ENCODE measurements at places on chromosomes 11 and 22.

DNA sequence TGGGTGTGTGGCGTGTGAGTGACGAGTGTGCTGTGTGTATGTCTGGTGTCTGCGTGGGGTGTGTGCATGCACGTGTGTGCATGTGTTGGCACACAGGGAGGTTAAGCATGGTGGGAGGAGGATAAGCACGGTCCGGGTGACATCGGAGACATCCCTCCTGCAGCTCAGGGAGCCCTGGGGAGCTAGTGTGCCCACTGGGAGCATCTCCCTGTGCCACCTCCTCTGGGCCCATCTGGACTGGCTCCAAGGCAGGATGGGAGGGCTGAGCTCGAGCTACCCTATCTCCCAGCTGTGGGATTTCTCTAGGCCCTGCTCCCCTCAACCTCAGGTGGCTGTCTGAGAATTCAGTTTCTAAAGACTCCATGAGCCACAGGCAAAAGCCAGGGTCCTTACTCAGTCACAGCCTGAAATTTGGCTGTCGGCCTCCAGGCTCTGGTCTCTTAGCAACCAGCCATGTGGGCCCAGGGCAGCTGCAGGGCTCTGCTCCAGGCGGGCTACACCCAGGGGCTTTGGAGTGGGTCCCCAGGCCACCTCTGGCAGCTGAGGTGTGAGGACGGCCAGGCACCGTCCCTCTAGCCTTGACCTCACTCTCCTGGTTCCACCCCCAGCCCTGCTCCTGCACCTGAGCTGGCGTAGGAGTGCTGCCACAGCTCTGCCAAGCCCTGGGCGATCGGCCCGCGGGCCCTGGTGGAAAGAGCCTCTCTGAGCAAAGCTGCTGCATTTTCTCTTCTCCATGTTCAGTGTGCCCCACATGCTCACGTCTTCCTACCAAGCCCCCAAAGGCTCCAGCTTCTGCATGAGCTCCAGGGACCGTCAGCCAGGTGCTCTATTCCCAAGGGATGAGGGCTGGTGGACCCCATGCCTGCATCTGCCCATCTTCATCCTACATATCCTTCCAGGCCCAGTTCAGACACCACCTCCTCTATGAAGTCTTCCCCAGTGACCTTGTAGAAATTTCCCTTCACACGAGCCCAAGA lies 39.7 kb downstream of the RTL6 start:
- no peak for DNase-seq

GRCh38 chr11:83697518-83697917 lies 411.4 kb upstream of the CCDC90B start:
- no peak for DNase-seq

DNA sequence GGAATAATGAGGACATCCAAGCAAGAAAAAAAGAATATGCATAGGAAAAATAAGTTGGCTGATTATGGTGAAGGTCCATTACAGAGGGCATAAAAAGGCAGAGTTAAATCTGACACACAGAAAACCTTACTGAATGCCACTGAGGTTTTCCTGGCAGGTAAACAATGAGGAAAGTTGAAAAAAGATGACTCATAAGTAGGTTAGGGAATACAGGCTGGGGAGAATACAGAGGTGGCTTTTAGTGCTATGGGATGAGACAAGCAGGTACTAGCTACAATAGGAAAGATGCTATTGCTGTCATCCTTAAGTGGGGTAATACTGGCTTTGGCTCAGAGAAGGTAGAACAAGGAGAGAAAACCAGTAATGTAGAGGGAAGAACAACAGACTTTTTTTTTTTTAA lies 44.7 kb downstream of the CSTF3 start:
- DNase-seq: no peak

DNA sequence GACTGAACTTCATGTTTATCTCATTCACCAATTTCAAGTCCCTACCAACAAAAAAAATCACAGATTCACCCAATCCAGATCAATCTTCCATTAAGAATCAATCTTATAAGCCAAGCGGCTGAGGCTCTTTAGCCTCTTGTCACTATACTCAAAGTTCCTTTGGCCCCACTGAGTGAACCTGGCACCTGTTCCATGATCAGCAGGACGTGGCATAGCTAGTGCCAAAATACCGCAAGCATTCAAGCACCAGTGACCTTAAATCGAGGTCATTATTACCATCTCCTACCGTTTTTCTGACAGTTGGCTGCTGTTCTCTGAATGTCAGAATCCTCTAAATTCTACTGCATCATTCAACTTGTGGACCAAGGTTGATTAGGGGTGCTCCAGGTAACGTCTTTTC lies 141.2 kb downstream of the CADM1 start:
- DNase-seq: no peak

- no peak for DNase-seq
These were observed 189.8 kb downstream of the SNX19 start for GRCh38 chr11:130726234-130727037.

DNA sequence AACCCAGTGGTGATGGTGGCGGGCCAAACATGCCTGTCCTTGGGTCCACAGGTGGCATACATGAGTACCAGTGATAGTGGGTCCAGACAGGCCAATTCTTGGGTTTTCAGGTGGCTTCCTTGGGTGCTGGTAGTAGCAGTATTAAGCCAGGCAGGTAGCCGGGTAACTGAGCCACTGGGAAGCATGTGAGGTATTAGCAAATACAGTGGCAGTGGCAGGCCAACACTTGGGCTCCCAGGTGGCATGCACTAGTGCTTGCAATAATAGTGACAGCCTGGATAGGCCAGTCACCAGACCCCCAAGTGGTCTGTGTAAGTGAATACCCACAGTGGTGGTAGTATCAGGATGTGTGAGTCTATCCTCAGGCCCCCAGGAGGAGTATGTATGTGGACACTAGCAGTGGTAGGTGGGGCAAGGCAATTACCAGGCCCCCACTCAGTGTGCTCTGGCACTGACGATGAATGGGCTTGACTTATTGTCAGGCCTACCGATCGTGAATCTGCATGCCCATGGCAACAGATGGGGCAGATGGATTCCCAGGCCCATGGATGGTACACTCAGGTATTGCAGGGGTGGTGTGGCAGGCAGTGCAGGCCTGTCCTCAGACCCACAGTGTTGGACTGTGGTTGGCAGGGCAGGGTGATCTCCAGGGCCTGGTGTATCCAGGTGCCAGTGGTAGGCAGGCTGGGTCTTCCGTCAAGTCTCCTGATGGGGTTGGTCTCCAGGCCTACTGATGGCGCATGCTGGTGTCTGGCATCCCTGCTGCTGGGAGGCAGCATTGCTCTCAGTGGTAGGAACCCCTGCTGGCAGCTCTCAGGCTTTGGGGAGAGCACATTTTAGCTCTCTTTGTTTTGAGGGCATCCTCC lies 840.7 kb downstream of the FAM181B start:
- no peak for DNase-seq

GRCh38 chr11:43989162-43989981 lies 46.9 kb downstream of the C11orf96 start:
- DNase-seq: no peak

DNA sequence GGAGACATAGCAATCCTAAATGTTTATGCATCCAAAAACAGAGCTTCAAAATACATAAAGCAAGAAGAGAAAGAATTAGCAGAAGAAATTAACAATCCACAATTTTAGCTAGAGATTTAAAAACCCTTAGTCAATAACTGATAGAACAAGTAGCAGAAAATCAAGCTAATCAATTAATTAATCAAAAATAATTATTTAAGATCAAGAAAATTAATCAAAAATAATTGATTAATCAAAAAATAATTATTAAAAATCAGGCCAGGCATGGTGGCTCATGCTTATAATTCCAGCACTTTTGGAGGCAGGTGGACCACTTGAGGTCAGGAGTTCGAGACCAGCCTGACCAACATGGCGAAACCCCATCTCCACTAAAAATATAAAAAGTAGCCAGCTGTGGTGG lies 29.2 kb downstream of the C11orf24 start:
- no peak for DNase-seq

DNA sequence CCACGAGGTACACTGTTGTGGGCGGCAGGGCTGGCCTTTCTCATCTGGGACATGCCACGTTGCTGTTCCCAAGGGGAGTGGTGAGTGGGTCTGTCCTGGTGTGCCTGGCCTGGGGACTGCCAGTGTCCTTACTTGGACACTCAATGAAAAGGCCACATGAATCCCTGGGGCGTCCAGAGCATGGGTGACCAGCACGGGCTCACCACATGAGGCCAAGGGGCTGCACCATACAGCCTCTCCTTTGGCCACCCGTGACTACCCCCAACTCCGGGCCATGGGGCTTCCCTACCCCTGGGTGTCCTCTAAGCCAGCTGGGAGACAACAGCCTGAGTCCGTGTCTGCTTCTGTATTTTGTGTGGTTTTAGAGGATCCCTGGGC lies 20.2 kb upstream of the TXNRD2 start:
- DNase-seq: no peak

- DNase-seq: no peak
These were observed 647 bp downstream of the SWAP70 start for GRCh38 chr11:9664276-9665171.

DNA sequence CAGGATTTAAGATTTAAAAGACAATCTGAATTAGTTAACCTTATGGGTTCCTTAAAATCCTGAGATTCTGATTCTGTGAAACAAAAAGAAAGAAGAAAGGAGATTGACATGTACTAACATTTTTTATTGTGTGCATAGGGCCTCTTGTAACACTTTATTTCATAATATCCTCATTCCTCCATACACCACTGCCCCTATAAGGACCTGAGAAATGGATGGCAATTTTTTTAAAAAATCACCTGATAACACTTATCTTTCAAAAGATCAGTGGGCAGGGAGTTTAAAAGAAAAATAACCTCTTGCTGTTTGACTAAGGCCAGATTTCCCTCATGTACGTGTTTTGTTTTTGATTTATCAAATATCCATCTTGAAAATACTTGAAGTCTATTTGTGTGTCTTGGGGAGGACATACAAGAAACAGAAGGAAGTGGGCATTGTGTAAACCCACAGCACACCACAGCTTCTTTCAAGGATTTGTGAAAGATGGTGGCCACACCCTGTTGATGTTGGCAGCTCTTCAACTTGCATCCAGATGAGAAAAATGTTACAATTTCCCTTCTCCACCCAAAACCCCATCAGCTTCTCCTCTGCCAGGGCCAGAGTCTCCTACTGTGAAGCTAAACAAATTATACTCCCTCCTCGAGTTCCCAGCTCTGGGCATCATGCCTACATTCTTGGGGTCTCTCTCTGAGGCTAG lies 35.0 kb upstream of the MPEG1 start:
- DNase-seq: no peak

DNA sequence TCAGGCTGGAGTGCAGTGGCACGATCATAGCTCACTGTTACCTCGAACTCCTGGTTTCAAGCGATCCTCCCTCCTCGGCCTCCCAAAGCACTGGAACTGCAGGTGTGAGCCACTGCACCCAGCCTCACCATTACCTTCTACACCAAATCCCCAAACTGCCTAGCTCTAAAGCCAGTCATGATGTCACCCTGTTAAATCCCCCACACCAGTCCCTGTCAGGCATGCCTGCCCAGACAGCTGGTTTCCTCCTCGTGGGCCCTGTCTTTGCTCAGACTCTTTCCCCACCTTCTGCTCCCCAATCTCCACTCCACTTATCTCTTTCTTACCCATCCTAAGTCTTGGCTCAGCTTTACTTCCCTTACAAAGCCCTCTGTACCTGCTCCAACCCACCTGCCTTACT lies 12.5 kb upstream of the EXPH5 start:
- no peak for DNase-seq

DNA sequence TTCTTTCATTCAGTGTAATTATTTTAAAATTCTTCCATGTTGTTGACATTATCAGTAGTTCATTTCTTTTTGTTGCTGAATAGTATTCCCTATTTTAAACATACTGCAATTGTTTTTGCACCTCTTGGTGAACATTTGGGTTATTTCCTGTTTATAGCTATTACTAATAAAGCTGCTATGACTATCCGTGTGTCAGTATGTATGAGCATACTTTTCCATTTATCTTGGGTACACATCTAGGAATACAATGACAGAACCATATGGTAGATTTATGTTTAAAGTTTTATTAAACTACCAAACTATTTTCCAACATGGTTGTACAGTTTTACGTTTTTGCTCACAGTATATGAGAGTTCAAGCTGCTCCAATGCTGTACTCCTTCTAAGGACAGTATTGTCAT lies 22.0 kb upstream of the FIBIN start:
- no peak for DNase-seq

GRCh38 chr11:124514131-124514530 lies 29.3 kb downstream of the OR8B12 start:
- no peak for DNase-seq

- no peak for DNase-seq
These were observed 78.4 kb downstream of the XRRA1 start for GRCh38 chr11:74870485-74870884.

DNA sequence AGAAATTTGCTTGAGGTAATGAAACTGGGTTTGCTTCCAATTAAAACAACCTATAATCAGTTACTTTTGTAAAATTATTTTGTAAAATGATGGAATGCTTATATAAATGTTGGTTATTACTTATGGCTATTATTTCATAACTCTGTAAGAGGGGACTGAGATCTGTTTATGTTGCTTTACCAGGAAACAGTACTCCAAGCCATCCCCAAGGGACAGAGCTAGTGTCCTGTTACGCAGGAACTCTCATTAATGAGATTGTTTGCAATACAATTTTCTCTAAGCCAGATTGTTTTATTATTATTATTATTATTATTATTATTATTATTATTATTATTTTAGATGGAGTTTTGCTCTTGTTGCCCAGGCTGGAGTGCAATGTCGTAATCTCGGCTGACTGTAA lies 2.3 kb upstream of the NOX4 start:
- DNase-seq: no peak

- DNase-seq: no peak
These were observed 704.1 kb downstream of the LUZP2 start for GRCh38 chr11:25200925-25201324.

GRCh38 chr11:122007601-122008071 lies 108.4 kb downstream of the BLID start:
- DNase-seq: peak; percentile 33

DNA sequence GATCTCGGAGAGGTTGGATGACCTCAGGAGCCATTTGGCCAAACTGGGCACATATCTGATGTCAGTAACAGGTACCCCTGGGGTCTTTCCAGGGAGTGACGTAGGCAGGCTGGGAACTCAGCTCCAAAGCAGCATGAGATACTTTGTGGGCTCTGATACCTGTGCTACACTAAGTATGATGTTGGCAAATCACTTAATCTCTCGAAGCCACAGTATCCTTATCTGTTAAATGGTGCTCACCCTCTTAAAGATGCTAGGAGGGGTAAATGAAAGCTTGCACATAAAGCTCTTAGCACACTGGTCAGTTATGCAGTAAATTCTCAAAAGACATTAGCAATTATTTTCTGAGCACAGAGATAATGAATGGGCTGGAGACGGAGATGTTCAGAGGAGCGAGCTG lies 17.1 kb upstream of the DGKZ start:
- no peak for DNase-seq

Data from midbrain (tissue), 1 donor.